ENCODE measurements at places on chromosomes 11 and 22.

DNA sequence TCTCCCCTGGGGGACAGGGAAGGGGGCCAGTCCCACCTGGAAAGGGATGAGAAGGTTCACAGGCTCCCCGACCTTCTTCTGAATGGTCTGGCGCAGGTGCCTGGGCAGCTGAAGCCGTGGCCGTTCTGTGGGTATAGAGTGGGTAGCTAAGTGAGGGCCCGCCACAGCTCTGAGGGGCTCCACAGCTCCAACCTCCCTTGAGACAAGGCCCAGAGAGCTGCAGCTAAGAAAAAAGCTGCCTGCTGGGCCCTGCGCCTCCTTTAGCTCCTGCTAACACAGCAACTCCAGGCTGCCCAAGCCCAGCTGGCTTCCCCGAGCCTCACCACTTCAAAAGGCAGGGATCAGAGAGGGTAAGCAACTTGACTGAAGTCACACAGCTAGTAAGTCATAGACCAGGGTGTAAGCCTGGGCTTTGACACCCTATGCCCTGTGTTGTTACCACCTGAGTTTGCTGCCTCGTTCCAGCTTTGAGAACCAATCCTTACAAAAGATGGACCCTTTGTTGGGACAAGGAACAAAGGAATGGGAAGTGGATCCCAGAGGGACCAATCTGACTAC is 18.5 kb downstream of the MYBPC3 start:
- DNase-seq, result no peak

DNA sequence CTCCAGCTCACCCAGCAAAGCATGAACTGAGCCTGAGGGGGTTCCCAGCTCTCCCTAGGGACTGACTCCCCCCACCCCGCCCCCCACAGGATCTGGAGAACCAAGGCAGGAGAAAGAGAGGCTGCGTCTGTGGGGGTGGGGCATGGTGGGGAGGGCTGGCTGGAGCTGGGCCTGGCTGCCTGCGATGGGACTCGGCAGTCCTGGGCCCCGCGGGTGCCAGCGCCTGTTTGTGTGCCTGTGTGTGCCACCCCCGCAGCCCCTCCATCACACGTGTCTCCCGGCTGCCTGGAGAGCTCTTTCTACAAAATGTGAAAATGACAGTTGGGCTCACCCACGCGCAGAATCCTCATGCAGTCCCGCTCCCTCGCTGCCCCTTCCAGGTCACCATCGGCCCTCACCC is 46.8 kb downstream of the CACNA1I start:
- no peak for DNase-seq

DNA sequence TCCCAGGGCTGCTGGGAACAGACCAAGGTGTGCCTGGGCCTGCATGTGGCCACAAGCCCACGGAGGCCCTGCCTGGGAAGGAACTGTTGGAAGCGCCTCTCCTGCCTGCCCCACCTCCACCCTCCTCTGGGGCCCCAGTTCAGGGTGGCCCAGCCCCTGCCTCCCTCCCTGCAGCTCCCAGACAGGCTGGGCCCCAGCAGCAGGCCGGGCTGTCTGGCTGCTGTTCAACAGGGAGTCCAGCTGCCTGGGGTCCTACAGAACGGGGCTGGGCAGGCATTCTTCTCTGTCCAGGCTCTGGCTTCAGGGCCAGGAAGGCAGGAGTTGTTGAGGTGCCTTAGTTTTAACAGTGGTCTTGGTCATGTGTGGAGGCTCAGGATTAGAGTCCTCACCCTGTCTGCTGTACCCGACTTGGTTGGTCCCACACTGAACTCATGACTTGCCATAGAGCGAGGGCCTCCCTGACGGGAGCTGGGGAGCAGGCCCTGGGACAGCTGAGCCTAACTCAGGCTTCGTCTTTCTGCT is 11.8 kb downstream of the PRDM11 start:
- DNase-seq, result no peak

DNA sequence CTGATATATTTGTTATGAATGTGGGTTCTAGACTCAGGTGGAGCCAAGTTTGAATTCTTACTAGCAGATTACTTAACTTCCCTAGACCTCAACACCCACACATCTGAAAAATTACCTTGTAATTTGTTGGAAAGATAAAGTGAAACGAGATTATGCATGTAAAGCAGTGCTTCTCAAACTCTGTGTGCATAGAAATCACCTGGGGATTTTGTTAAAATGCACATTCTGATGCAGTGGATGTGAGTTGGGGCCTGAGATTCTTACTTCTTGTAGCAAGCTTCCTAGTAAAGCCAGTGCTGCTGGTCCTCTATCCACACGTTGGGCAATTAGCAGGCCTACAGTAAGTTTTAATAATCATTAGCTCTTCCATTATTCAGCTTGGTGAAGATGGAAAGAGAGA is 15.1 kb upstream of the CEP295 start:
- DNase-seq, result no peak

DNA sequence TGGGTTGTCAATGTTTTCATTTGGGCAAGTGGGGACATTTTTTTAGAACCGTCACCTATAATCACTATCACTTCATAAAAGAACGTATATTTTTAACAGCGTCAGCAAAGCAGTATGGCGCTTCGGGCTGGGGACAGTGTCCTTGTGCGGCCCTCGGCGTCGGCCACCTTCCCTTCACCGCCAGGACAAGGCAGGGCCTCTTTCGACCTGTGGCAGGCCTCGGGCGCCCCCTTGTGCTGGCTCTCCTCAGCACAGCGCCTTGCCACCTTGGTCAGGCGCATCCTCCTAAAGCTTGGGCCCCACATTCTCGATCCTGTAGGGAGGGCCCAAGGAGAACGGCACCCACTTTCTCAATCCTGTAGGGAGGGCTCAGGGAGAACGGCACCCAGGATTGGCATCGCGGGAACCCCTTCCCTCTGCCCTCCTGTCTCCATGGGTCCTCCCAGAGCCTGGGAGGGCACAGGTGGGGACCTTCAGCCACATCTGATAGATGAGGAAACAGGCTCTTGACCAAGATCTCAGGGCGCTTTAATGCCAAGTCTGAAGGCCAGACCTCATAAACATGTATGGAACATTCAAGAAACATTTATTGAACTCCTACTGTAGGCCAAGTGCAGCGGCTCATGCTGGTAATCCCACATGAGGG is 11.5 kb upstream of the FADD start:
- peak; percentile 92 for DNase-seq

GRCh38 chr11:39425226-39425625 is 2034.2 kb downstream of the LRRC4C start:
- DNase-seq, result no peak

DNA sequence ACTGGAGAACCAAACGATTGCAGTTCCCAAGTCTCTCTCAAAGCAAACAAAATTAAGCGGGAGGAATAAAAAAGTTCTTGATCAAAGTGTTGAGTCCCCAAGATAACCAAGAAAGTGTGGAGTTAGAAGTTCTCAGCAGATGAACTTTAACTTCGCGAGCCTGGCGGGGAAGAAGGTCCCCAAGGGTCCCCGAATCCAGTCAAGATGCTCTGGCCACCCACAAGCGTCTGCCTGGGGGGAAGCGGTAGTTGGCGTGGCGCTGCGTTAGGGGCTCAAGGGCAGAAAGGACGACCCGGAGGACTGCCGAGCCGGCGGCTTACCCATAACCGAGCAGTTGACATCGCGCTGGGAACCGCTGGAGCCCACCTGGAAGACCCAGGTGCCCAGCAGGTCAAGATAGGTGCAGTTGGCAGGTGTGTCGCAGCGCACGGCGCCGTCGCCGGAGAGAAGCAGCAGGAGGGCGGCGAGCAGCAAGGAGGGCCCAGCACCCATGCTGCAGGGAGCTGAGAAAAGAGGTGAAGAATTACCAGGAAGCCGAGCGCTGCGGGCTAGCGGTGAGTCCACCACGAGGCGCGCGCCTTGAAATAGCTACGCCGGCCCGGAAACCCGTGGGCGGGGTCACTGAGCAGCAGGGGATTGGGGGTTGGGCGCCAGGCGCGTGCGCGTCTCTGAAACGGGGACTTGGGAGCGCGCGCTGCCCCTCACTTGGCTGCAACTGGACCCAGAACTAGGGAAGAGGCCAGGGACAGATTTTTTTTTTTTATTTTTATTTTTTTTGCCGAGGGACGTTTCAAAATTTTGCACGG is at the start of gene CTSC:
Gene CTSC, minus strand, starts transcription at position 556 of the 806 bp plus-strand sequence. Its CDS starts 64 bp downstream, at position 492.
- peak; percentile 87 for DNase-seq

Measured in osteocyte (in vitro differentiated cells).